Gastroesophageal sphincter (tissue), 4 donors: ENCODE measurements at places on chromosomes 3 and 15.

- peak; percentile 84 for ATAC-seq
These were observed 17.5 kb downstream of the CIDEC start for GRCh38 chr3:9862391-9863057.

- ATAC-seq: no peak
These were observed 102.6 kb downstream of the EFL1 start for GRCh38 chr15:82159922-82160321.

DNA sequence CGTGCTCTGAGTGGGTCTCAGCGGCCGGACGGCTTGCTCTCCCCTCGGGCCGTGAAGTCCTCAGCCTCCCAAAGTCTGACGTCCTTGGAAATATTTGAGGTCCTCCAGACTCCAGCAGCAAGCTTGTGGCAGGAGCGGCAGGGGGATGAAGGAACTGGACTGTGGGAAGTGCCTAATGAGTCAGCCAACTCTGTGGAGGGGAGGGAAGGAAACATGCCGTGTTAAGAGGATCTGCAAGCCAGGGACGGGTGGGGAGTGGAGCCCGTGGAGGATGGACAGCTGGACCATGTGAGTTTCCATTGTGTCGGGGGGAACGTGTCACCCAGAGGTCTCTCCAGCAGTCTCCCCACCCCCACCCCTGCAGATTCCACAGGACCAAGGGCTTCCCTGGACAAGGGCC is 39.4 kb upstream of the IDH2 start:
- no peak for ATAC-seq

DNA sequence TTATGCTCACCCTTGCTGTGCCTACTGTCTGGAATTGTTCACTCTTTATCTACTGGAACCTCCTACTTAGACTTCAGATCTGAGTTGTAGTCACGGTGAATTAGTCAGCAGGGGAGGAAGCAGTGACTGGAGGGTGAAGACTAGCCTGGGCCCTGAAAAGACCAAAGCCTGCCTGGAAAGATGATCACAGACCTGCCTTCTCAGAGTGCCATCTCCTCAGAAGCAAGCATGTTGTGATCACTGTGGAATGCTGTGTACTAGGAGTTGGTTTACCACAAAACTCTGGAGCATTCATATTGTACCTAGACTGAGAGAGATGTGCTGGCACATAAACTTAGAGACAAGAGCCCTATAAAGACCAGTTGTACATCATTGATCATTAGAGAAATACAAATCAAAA is 100.7 kb upstream of the SCN10A start:
- no peak for ATAC-seq

DNA sequence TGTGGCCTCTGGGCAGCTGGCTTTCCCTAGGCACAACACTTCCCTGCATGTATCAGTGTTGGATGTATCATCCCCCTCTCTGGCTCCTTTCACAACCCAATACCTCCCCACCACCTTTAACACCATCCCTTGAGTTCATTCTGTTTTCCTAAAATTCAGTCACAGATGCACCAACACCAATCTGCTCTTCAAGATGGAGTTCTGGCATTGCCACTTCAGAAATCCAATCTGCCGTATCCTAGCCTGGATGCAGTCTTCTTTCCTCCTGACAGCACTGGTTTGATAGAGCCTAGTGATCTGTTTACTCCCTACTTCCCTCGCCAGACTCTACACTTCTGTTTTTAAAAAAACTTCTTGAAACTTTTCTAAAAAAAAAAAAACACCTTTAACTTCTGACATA is 21.7 kb downstream of the PXYLP1 start:
- no peak for ATAC-seq

DNA sequence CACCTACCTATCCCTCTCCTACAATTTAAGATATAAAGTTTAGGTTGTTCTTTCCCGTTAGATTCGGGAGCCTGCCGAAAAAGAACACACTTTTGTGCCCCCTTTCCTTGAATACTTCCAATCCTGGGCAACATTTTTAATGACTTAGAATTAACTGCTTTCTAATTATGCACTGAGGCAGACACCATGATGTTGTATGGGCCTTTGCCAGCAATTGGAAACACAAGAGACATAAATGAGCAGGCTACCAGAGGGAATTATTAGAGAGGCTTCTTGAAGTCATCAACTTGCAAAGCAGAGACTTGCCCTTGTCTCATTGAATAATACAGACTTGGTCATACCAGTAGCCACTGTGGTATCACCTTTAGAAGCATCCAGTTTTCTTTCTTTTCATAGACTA is 96.8 kb downstream of the CDIN1 start:
- ATAC-seq: no peak

DNA sequence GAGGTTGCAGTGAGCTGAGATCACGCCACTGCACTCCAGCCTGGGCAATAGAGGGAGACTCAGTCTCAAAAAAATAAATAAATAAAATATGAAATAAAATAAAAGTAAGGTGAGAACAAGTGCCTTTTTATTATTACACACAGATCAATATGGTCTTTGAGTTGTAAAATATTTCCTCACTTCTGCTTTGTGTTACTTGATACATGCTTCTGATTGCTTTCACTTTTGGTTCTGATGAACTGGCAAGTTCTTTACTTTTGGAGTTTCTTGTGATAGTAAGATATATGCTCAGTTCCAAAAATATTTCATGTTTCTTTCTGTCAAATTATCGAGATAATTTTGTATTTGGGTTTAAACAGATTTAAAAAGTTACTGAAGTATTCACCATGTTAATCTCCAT is 16.6 kb upstream of the GYG1 start:
- ATAC-seq: no peak

GRCh38 chr3:99249627-99250026 is 348.1 kb upstream of the DCBLD2 start:
- no peak for ATAC-seq

- ATAC-seq: no peak
These were observed 111.1 kb downstream of the KLF13 start for GRCh38 chr15:31437686-31438085.

DNA sequence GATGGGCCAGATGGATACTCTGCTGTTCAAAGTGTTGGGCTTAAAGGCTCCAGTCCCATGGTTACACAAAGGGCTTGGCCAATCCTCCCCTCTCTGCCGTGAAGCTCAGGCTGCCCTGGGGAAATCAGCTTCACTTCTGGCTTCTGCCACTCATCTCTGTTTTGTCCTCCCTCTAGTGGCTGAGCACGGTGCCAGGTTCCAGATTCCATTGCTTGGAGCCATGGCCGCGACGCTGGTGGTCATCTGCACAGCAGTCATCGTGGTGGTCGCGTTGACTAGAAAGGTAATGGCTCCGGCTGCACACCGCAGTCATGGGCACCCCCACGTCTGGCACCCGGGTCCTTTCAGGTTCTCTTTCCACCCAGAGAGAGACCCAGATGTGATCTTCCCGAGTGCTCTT is 5.6 kb downstream of the TIGIT start:
- no peak for ATAC-seq

- no peak for ATAC-seq
These were observed 82.1 kb downstream of the EEFSEC start for GRCh38 chr3:128235207-128235926.

- no peak for ATAC-seq
These were observed 6.2 kb downstream of the ZXDC start for GRCh38 chr3:126469479-126469878.

GRCh38 chr3:150594150-150594549 is 9.0 kb upstream of the SELENOT start:
- ATAC-seq: no peak

DNA sequence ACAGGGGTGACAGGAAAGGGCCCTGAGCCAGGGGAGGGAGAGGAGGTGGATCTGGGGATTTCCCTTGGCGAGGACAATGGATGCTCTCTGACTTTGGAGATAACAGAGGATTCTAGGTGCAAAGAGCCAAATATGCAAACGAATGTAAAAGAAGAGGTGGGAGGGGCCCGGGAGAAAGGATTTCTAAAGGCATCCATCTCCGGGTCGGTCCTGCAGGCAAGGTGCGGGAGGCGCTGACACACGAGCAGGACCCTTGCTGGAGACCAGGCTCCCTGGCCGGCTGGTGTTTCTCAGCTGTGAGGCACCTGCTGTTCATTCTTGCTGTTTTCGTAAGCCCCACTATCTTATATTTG is 115.2 kb upstream of the TLE3 start:
- no peak for ATAC-seq

DNA sequence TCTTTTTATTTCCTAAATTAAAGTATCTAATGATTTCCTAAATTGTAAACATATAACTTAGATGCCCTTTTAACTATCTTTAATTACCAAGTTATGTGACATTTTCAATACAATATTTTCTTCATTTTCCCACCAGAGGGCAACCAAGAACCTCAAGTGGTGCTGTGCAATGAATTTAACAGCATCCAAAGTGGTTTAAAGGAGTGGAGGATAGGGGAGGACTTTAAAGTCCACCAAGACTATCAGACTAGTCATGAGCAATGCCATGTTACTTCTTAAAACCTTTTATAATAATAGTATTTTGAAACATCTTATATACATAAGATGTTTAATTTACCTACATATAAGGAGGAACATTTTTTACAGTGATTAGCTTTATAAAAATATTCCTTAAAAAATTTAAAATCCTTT is 74.4 kb downstream of the DLG1 start:
- ATAC-seq: no peak

DNA sequence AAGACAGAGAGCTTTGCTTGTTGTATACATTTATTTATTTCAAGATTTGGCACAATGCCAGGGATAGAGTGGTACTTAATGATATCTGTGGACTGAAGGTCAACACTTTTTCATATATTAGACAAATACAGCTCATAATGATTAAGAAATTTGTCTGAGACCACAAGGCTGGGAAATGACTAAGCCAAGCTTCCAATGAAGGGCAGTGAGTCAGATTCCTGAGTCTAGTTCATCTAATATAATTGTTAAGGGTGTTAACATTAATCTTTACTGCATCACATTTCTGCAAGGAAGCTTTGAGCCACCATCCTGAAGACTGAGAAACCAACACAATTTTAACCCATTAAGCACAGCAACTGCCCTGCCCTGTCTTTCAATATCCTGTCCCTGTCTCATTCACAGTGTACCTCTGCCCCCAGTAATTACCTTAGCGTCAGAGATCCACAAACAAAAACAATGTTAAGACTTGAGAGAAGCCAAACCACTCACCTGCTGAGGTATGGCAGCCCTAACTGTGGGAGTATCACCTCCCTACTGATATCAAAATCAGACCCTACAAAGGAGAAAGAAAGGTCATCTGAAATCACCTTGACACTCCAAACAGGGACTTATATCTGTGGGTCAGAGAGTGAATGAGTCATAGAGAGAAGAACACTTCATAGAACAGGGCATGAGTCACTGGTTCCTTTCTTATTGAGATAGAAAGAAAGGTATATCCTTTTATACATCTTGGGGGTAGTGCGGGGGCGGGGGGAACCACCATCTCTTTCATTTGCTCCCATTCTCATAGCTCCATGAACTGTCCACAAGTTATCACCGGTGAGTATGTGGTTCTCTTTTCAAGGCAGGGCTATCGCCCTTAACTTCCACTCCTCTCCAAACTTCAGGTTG is 74.7 kb downstream of the MAGI1 start:
- peak; percentile 39 for ATAC-seq

DNA sequence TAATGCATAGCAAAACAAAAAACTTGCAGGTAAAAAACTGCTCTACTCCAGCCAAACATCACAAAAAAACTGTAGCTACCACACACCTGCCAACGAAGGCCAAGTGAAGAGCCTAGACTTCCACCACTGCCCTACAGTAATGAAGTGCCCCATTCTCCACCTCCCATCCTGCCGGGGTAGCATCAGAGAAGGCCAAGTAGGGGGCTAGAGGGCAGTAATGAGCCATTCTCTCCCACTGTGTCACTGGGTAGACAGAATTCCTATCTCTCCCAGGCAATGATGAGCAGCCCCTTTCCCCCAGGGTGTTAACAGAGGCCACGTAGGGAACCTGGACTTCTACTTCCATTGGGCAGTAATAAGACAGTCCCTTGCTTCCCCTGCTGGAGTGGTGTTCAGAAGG is 9.5 kb downstream of the SEC22C start:
- no peak for ATAC-seq

DNA sequence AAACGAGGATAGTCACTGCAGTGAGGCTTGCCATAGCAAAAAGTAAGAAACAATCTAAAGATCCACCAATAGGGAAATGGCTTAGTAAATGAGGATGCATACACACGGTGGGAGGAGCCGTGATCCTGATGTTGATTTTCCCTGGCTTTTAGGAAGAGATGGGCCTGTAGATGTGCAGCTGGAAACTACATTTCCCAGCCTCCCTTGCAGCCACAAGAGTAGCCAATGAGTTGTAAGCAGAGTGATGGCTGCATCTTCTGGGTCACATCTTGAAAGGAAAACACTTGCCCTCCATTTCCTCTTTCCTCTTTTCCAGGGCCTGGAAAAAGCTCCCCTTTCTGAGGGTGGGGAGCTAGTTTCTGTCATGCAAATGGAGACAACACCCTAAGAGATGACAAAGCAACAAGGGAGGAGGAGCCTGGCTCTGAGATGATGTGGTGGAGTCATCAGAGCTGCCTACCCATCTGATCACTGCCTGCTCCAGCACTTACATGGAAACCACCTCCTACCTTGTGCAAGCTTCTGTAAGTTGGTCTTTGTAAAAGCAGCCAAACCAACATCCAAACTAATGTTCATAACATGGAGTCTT is 139.1 kb downstream of the TLE3 start:
- ATAC-seq: no peak

DNA sequence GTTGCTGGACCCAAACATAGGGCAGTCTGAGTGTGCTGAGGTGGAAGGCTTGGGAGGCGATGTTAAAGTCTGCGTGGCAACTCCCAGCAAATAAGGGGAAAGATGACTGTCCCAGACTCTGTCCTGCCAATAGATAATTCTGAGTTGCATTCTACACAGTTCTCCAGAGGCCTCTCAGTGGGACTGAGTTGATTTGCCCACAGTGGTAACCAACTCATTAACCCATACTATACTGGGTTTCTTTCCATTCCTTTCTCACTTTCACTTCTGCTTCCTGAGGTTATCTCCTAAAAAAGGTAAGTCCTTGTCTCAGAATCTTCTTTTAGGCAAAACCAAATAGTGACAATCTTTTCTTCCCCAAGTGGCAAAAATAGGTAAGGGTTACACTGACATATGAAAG is 549.9 kb upstream of the DPPA4 start:
- no peak for ATAC-seq

DNA sequence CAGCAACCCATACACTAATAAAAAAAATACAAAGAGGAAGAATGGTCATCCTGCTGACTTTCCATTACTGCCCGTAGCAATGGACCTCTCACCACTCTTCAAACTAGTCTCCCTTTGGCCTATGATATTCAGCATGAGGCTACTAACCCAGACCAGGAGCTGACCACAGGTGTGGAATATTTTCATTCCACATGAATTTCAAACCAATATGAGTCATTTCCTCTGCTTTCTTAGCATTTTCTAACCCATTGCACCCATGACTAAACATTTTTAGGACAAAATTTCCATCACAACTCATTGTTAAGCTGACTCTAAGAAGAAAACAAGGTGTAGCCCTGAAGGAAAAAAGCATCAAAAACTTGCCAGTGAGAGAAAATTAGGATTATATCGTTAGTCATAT is 34.0 kb upstream of the ZPLD1 start:
- ATAC-seq: no peak
